ENCODE measurements at places on chromosomes 4 and X. TPM values are rescaled to one million over a fixed set of nuclear protein-coding genes. Genes with fewer than 3 reads are reported as not detected.

GRCh38 chrX:132266583-132267355 lies 47.5 kb upstream of the RAP2C start:
- H3K27me3 ChIP-seq = no peaks in the 10 kb centered on the region
- H3K4me1 ChIP-seq = no peaks in the 10 kb centered on the region
- no peaks in the 10 kb centered on the region for H3K36me3 ChIP-seq
- no peak for DNase-seq
- H3K4me3 ChIP-seq = no peak overlapping the region

- no peaks in the 10 kb centered on the region for H3K36me3 ChIP-seq
- DNase-seq = no peak
- H3K27me3 ChIP-seq = no peaks in the 10 kb centered on the region
Measured at GRCh38 chrX:122972604-122973003, 211.5 kb upstream of the GRIA3 start.

DNA sequence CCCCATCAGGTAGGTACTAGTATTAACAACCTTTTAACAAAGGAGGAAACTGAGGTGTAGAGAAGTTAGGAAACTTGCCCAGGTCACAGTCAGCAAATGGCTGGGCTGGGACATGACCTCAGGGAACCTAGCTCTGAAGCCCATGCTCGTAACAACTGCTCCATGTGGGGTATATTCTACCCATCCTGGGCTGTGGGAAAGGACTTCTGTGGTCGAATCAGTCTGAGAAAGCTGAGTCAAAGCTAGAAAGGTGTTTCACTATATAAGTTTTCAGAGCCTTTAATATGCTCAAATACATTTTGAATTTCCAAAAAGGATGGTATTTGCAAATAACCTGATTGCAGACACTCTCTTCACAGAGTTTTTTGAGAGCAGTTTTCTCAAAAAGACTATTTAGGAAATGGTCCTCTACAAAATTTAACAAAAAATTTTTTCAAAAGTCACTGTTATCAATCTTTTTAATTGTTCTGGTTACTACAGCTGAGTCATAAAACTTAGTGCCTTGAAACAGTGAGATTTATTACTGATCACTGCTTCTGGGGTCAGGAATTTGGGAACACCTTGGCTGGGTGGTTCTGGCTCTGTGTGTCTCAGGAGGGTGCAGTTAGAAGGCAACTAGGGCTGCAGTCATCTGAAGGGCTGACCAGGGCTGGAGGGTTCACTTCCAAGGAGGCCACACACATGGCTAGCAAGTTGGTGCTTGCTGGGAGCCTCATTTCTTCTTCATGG lies 53.6 kb downstream of the NSG1 start:
- H3K36me3 ChIP-seq = peaks cover 16% of the 10 kb centered on the region
- H3K4me3 ChIP-seq = no peak overlapping the region
- no peak for DNase-seq
- H3K4me1 ChIP-seq = no peaks in the 10 kb centered on the region
- no peak overlapping the region for H3K27ac ChIP-seq

DNA sequence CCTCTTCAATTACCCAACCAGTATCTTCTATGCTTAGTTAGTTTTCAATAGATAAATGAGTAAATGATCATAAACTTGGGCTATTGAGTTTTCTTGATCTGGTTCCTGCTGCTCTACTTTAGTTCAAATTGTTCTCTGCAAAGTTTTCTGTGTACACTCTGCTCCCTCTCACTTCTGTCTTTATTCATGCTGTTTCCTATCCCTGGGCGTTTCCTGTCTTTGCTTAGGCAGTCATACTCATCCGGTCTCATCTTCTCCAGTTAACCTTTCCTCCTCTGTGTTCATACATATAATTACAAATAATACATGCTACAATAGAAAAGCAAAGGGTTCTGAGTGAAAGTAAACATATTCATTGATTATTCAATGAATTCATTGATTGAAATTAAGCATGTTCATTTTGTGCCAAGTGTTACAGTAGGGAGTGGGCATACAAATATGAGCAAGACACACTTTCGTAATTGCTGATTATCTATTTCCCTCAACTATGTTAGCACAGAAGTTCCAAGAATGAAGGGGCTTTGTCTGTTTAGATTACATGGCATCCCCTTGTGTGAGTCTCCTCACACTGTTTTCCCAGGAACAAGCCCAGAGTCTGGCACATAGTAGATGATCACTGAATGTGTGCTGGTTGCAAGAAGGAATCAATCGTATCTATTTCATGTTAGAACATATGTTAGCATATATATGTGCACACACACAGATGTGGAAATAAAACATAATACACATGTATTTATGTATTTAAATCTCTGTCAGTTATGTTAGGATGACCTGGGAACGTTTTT lies 1.1 kb downstream of the RAB39B start:
- peak overlapping the region; percentile 42 for H3K4me3 ChIP-seq
- peaks cover 4% of the 10 kb centered on the region for H3K36me3 ChIP-seq
- peaks cover 31% of the 10 kb centered on the region for H3K4me1 ChIP-seq

- no peaks in the 10 kb centered on the region for H3K36me3 ChIP-seq
- no peak overlapping the region for H3K4me3 ChIP-seq
- no peak overlapping the region for H3K27ac ChIP-seq
- DNase-seq = no peak
Measured at GRCh38 chrX:9842541-9842940, 56.3 kb downstream of the SHROOM2 start.

- DNase-seq = no peak
- no peaks in the 10 kb centered on the region for H3K4me1 ChIP-seq
- no peaks in the 10 kb centered on the region for H3K27me3 ChIP-seq
- no peak overlapping the region for H3K27ac ChIP-seq
- no peak overlapping the region for H3K4me3 ChIP-seq
Measured at GRCh38 chr4:4426511-4427120, 39.7 kb downstream of the NSG1 start.

DNA sequence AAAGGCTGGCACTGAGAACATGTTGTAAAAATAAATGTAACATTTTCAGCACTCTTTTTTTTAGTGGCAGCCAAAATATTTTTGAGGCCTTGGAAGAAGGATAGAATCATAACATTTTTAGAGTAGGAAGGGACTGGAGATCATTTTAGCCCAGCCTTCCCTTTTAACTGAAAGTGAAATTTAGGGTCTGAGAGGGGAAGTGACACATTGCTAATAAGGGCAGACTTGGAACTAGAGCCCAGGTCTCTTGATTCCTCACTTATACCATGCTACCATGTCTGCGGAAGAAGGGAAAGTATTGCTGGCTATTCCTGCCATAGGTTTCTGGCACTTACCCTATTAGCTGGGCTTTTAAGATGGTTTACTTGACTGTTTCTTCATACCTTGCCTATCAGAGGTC lies 4.8 kb downstream of the WDR44 start:
- H3K4me1 ChIP-seq = peaks cover 78% of the 10 kb centered on the region
- H3K27ac ChIP-seq = no peak overlapping the region
- DNase-seq = no peak
- no peaks in the 10 kb centered on the region for H3K27me3 ChIP-seq

- DNase-seq = no peak
- no peaks in the 10 kb centered on the region for H3K4me1 ChIP-seq
- no peak overlapping the region for H3K27ac ChIP-seq
- H3K27me3 ChIP-seq = no peaks in the 10 kb centered on the region
- H3K36me3 ChIP-seq = no peaks in the 10 kb centered on the region
Measured at GRCh38 chr4:57312296-57312695, 202.1 kb upstream of the IGFBP7 start.

- no peaks in the 10 kb centered on the region for H3K27me3 ChIP-seq
- peaks cover 8% of the 10 kb centered on the region for H3K36me3 ChIP-seq
- no peaks in the 10 kb centered on the region for H3K4me1 ChIP-seq
- no peak overlapping the region for H3K4me3 ChIP-seq
- no peak for DNase-seq
Measured at GRCh38 chrX:47456080-47456479, 26.9 kb downstream of the ZNF41 start.

DNA sequence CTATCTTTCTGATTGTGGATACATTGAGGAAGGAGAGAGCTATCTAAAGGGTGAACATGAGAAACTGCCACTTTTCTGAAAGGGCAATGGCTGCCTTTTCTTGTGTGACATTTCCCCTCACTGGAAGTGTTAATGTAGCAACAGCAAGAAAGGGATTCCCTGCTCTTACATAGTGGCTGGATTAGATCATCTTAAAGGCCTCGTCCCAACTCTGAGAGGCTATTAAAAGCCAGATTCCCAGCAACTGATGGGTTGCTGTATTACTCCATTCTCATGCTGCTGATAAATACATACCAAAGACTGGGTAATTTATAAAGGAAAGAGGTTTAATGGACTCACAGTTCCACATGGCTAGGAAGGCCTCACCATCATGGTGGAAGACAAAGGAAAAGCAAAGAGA lies 33.7 kb upstream of the ADH7 start:
- no peaks in the 10 kb centered on the region for H3K4me1 ChIP-seq
- DNase-seq = no peak
- no peaks in the 10 kb centered on the region for H3K36me3 ChIP-seq
- H3K27me3 ChIP-seq = no peaks in the 10 kb centered on the region
- H3K4me3 ChIP-seq = no peak overlapping the region
- no peak overlapping the region for H3K27ac ChIP-seq

- DNase-seq = no peak
- no peak overlapping the region for H3K4me3 ChIP-seq
- no peak overlapping the region for H3K27ac ChIP-seq
Measured at GRCh38 chr4:168832763-168833575, 177.1 kb downstream of the CBR4 start.

GRCh38 chrX:151801980-151802379 lies 67.4 kb downstream of the CNGA2 start:
- no peaks in the 10 kb centered on the region for H3K4me1 ChIP-seq
- H3K27ac ChIP-seq = no peak overlapping the region
- DNase-seq = no peak
- no peaks in the 10 kb centered on the region for H3K27me3 ChIP-seq
- H3K4me3 ChIP-seq = no peak overlapping the region
- no peaks in the 10 kb centered on the region for H3K36me3 ChIP-seq

DNA sequence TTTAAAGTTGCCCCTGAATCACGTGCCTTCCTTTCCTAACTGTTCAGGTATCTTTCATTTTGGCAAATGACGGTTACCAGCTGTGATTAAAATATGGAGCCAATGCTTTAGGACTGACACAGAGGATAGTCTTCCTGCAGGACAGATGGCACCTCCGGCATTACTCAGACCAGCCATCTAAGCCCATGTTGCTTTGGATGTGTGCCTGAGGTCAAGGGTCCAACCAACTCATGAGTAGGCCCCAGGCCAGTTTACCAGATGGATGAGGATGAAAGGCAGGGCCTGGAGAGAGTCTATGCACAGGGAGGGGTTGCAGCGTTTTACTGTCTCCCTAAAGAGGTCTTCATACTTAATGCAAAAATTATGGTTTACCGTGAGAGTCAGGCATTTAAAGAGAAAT lies 174.0 kb upstream of the GATB start:
- no peak for DNase-seq
- no peak overlapping the region for H3K4me3 ChIP-seq
- H3K4me1 ChIP-seq = no peaks in the 10 kb centered on the region
- no peaks in the 10 kb centered on the region for H3K36me3 ChIP-seq
- no peak overlapping the region for H3K27ac ChIP-seq
- H3K27me3 ChIP-seq = no peaks in the 10 kb centered on the region

GRCh38 chrX:100928660-100929613 lies at the start of gene XKRX:
TSS of gene XKRX (minus strand) at chrX:100928917. CDS start at chrX:100928304, 613 bp downstream.
- no peaks in the 10 kb centered on the region for H3K36me3 ChIP-seq
- H3K4me1 ChIP-seq = no peaks in the 10 kb centered on the region
- peak within 1 kb of the TSS; percentile 11 for H3K4me3 ChIP-seq
- H3K27ac ChIP-seq = no peak within 1 kb of the TSS

- no peaks in the 10 kb centered on the region for H3K4me1 ChIP-seq
- no peak overlapping the region for H3K27ac ChIP-seq
- no peak overlapping the region for H3K4me3 ChIP-seq
- no peak for DNase-seq
- H3K36me3 ChIP-seq = no peaks in the 10 kb centered on the region
Measured at GRCh38 chr4:63583007-63583406, 826.2 kb downstream of the TECRL start.

GRCh38 chrX:18490806-18491555 lies 65.6 kb downstream of the CDKL5 start:
- H3K4me1 ChIP-seq = no peaks in the 10 kb centered on the region
- no peak for DNase-seq
- no peaks in the 10 kb centered on the region for H3K36me3 ChIP-seq
- H3K27me3 ChIP-seq = no peaks in the 10 kb centered on the region
- H3K4me3 ChIP-seq = no peak overlapping the region

GRCh38 chr4:177309522-177310371 lies at the start of gene NEIL3:
TSS of gene NEIL3 (plus strand) at chr4:177309874. CDS start at chr4:177309954, 80 bp downstream.
- H3K4me3 ChIP-seq = peak within 1 kb of the TSS; percentile 64
- H3K4me1 ChIP-seq = peaks cover 35% of the 10 kb centered on the region
- peak; percentile 94 for DNase-seq
- no peaks in the 10 kb centered on the region for H3K27me3 ChIP-seq
- H3K36me3 ChIP-seq = no peaks in the 10 kb centered on the region

DNA sequence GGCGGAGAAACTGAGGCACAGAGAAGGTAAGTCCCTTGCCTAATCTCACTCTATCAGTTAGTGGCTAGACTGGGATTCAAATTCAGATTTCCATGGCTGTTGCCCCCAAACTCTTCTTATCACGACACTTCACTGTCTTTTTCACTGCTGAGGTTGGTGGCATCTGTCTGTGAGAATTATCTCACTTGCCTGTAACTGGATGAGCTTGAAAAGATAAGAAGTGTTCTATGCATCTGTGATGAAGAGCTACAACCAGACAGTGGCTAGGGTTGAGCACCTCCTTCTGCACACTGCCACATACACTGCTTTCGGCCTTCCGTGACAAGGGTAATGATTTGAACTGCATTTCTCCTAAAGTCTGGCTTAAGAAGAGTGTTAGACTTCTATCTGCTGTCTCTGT lies 107.9 kb upstream of the TEX13D start:
- no peak for DNase-seq
- H3K4me3 ChIP-seq = no peak overlapping the region
- H3K36me3 ChIP-seq = no peaks in the 10 kb centered on the region

- no peaks in the 10 kb centered on the region for H3K36me3 ChIP-seq
- DNase-seq = no peak
- H3K4me1 ChIP-seq = no peaks in the 10 kb centered on the region
Measured at GRCh38 chr4:102667001-102667400, 93.8 kb downstream of the MANBA start.

- no peak overlapping the region for H3K4me3 ChIP-seq
- H3K27me3 ChIP-seq = no peaks in the 10 kb centered on the region
- peak; percentile 1 for DNase-seq
- no peaks in the 10 kb centered on the region for H3K4me1 ChIP-seq
- no peak overlapping the region for H3K27ac ChIP-seq
- H3K36me3 ChIP-seq = no peaks in the 10 kb centered on the region
Measured at GRCh38 chr4:119559044-119559647, 69.5 kb downstream of the PDE5A start.

The F8A2 gene
- total RNA-seq = not detected

The GPRASP3 gene
- 3.5 TPM for total RNA-seq

The TCP11X2 gene
- total RNA-seq = not detected

The VSIG4 gene
- total RNA-seq = 0.61 TPM

The SOX3 gene
- total RNA-seq = not detected

The CT83 gene
- total RNA-seq = not detected

The NKX1-1 gene
- total RNA-seq = not detected

The HMX1 gene
- not detected for total RNA-seq

Data from CD4-positive, alpha-beta memory T cell (primary cell).